Colonic mucosa (tissue), 4 donors: ENCODE measurements at places on chromosomes 16 and 17.

DNA sequence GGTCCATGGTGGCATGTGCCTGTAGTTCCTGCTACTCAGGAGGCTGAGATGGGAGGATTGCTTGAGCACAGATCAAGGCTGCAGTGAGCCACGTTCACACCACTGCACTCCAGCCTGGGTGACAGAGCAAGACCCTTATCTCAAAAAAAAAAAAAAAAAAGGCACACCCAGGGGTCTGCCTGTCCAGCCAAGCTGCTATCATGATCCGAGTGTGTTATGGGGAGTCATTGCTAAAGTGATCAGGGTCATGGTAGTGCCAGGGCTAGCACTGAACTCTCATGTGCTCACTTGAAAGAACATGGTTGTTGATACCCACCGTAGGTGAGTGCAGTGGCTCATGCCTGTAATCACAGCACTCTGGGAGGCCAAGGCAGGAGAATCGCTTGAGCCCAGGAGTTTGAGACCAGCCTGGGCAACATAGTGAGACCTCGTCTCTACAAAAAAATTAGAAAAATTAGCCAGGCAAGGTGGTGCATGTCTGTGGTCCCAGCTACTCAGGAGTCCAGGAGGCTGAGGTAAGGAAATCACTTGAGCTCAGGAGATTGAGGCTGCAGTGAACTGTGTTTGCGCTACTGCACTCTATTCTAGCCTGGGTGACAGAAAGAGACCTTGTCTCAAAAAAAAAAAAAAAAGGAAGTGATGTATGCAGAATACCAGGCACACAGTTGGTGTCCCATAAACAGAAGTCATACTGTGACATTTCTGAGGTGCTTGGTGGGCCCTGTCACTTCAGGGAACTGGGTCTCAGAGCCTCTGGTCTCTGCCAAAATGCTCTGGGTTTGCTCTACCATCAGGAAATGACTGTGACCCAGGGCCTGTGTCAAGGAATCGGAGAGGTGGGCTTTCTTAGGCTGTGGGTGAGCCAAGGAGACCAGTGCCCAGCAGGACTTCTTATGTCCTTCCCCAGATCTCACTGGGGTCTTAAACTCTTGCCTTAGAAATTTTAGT, 2.2 kb downstream of the PRM1 start:
- no peak for DNase-seq

DNA sequence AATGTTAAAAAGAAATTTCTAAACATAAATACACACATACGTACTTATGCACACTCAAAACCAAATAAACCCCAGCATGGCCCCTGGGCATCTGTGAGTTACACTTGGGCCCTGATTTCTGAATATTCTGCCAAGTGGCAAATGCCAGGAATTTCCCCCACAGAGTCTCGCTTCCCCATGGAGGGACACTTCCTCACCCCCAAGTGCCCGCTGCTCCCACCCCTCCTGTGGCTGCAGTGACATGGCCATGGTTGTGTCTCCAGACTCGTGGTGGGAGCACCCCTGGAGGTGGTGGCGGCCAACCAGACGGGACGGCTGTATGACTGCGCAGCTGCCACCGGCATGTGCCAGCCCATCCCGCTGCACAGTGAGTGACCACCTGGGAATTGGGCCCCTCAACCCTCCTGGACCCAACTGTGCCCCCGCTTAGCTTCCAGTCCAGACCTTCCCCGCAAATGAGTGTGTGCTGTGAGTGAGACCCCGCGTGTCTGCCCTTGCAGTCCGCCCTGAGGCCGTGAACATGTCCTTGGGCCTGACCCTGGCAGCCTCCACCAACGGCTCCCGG, 4.0 kb downstream of the ITGAD start:
- no peak for DNase-seq

DNA sequence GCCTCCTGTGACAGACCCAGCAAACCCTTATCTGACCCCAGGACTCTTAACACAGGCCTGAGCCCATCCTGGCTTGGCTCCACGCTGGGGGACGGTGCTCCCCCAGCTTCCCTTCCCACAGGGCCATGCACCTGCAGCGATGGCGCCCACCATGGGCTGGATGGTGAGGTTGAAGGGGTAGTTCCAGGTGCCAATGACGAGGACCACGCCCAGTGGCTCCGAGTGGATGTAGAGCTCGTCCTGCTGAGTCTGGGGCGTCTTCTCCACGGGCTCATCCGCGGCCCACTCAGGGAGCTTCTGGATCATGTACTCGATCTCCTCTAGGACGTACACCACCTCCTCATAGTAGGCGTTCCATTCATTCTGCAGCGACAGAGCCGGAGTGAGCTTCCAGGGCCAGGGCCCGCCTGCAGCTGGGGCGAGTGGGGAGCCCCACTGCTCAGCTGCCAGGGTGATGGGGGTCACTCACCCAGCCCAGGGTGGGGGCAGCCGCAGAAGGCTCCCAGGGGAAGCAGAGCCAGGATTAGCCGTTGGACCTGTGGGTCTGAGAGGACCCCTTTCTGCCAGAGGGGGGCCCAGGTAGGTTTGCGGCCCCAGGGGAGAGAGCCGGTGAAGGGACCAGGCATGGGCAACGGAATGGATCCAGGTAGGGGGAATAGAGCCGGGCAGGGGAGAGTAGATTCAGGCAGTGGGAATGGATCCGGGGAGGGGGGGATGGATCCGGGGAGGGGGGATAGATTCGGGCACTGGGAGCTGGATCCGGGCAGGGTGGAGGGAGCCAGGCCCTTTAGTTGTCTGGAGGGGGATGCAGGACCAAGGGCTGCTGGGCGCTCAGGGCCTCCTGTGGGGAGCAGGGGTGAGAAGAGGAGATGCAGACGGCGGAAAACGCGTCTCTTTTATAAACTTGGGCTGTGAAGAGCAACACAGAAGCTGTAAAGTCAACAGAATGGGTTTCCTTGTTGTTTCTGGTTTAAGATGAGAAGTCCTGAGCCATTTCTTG, 4.7 kb downstream of the ALDH3A1 start:
- DNase-seq: no peak

GRCh38 chr16:8258523-8258922, 331.8 kb downstream of the TMEM114 start:
- no peak for DNase-seq

- no peak for DNase-seq
Observed at GRCh38 chr17:38970804-38971203, 3.6 kb upstream of the FBXO47 start.

GRCh38 chr16:86508947-86509758, 1.2 kb upstream of the FOXF1 start:
- peak; percentile 45 for DNase-seq

GRCh38 chr17:72236980-72237633, 116.3 kb downstream of the SOX9 start:
- DNase-seq: no peak

GRCh38 chr16:22672830-22673210, 141.1 kb upstream of the HS3ST2 start:
- DNase-seq: no peak

DNA sequence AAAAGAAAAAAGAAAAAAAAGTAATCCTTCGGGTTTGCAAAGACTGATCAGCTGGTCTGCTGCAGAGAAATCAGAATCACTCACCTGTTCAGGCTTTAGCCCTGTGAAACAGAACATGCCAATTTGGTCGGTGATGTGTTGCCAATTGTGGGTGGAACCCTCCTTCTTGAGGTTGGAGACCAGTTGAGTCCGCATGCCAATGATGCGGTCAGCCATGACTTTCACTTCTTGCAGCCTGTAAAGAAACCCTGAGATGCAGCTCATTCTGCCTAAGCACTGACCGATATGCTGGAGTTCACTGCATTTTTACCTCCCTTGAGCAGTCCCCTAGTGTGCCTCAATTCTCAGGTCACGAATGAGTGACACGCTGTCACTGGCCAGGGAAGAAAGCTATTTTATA, 24.8 kb upstream of the SLC38A7 start:
- DNase-seq: no peak

- peak; percentile 56 for DNase-seq
Observed at GRCh38 chr17:51120357-51120738, 320 bp downstream of the SPAG9 start.

GRCh38 chr17:73678999-73679398, 34.8 kb upstream of the SDK2 start:
- DNase-seq: no peak

- DNase-seq: peak; percentile 34
Observed at GRCh38 chr17:11404431-11405276, 163.6 kb downstream of the SHISA6 start.

- DNase-seq: no peak
Observed at GRCh38 chr17:64056269-64057005, 36.0 kb upstream of the ICAM2 start.

DNA sequence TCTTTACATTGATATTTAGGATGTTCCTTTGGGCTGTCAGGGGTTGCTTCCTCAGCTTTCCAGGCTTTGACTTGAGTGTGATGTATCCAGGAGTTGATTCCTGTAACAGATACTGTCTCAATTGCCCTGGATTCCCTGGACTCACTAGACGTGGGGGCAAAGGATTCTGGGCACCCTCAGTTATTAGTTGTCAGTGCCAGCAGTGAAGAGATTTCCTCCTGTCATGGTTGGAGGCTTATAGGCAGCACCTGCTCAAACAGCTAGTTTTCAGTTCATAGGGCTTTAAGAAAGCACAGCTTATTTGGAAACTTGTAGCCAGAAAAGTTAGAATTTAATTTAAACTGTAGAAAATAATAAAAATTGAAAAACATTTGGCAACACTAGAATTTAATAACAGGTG, 9.5 kb upstream of the B4GALNT2 start:
- no peak for DNase-seq

DNA sequence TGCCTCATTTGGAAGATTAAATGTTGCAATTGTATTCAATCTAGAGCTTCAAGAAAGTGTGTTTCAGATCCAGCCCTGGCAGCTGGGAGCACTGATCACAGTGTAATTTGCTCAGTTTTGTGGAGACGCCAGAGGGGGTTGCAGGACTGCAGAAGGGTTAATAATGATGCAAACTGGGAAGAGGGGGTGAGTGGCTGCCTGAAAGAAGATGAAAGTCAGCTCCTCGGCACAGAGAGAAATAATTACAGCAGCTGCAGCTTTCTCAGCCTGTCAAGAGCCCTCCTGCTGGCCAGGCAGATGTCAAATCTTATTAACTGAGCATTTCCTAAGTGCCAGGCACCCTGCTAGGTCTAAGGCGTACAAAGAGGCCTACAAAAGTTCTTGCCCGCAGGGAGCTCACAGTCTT, 97.7 kb downstream of the ZNF18 start:
- no peak for DNase-seq

DNA sequence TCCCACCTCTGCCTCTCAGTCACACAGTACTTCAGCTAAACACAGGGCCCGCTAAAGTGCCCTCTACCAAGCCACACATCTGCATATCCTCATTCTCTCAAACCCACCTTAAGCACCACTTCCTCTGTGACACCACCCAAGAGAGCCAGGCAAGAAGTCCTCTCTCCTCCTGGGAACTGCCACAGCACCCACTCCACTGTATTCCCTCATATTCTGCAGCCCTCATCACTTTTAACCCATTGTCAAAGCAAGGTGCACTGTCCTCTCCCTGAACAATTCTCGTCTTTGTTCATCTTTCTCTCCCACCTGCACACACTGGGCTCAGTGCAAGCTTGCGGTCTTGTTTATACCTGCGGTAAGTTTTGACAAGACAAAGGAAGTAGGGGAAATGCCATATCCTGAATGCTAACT, 13.6 kb downstream of the CHD9 start:
- DNase-seq: no peak

- DNase-seq: no peak
Observed at GRCh38 chr16:77335652-77336234, 99.1 kb downstream of the ADAMTS18 start.

DNA sequence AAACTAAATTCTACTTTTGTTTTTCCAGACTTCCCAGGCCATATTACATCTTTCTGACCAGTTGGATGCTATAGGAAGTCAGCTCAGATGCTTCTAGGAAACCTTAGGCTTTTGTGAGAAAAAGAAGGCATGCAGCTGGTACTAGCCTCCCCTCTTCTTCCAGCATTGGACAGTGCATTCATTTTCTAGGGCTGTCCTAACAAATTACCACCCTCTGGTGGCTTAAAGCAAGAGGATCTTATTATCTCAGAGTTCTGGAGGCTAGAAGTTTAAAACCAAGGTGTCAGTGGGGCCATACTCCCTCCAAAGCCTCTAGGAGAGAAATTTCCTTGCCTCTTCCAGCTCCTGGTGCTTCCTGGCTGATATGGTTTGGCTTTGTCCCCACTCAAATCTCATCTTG, 467.8 kb downstream of the SLC39A11 start:
- no peak for DNase-seq

- no peak for DNase-seq
Observed at GRCh38 chr17:29190039-29190438, 9.8 kb upstream of the MYO18A start.
